ENCODE measurements at places on chromosomes 5 and 9.

- no peak for DNase-seq
Observed at GRCh38 chr5:34022121-34022705, 14.4 kb upstream of the AMACR start.

- no peak for DNase-seq
Observed at GRCh38 chr9:109037946-109038715, 24.8 kb upstream of the CTNNAL1 start.

DNA sequence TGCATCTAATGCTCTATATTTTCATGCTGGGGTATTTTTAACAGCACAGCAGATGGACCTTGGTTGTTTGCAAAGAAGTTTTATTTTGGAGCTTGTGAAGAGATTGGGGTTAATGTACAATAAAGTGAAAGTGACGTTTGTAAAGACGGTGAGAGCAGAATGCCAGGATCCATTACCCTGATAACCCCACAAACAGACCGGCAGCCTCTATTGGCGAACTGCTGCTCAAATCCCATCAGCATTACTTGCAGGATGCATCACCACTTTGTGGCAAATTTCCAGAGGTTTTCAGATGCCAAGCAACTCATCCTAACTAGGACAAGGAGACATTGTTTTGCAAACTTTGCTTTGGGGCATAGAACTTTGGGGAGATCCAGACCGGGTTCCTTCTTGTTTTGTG is 383.3 kb upstream of the ZNF462 start:
- no peak for DNase-seq

GRCh38 chr5:124783794-124784193 is 37.4 kb upstream of the ZNF608 start:
- no peak for DNase-seq

DNA sequence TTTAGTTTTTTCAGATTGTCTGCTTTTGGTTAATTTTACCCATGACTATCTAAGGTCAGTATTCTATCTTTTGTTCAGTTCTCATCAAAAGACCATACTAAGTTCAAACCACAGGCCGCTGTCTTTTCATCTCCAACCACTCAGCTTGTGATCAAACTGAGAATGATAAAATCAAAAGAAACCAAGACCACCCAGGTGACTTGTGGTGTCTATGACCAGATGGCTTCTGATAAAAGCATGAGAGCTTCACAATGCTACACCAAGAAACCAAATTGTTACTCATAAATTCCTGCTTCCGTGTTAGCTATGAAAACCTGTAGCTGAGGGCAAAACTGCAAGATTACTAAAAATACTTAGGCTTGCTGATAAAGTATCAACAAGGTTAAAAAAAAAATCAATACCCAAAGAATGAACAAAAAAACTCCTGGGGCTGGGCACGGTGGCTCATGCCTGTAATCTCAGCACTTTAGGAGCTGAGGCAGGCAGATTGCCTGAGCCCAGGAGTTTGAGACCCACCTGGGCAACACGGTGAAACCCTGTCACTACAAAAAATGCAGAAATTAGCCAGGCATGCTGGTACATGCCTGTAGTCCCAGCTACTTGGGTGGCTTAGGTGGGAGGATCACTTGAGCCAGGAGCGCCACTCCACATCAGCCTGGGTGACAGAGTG is 25.8 kb upstream of the GPX8 start:
- no peak for DNase-seq

- no peak for DNase-seq
Observed at GRCh38 chr9:110114086-110114858, 93.7 kb downstream of the C9orf152 start.

DNA sequence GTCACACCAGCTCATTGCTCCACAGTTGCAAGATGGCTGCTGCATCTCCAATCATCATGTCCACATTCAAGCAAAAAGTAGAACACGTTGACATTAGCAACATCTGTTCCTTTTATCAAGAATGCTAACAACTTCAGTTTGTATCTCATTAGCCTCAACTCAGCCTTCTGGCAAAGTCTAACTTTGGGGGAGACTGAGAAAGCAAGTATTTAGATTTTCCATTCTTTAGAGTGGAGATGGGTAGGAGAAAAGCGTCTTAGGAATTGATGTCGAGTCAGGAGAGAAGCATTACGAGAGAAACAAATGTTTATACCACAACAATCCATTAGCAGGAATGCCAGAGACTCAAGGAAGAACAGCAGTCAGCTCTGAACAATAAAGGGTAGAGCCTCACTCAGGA is 446.3 kb downstream of the ENC1 start:
- DNase-seq: no peak

DNA sequence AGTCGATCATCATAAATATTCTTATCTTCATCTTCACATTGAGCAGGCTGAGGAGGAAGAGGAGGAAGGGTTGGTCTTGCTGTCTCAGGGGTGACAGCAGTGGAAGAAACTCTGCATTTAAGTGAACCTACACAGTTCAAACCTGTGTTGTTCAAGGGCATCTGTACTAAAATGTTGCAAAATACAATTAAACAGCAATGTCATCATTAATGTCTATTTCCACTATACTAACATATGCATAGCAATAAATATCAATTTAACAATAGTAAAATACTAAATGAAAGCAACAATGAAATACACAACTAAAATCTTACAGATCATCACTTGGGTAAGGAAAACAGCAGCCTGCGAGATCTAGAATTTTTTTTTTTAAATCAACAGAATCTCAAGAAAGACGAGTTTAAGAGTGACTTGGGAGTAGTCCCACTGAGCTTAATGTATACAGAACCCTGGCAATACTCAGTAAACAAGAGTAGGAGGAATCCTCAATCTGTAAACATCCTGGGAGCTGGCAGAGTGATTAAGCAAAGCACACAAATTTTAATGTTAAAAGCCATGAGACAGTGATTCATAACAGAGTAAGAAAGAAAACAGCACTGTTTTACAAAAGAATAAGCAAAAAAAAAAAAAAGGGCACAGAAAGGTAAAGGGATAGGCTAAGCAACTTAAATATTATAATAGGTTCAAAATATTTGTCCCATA is 10.0 kb downstream of the HOMER1 start:
- DNase-seq: no peak

DNA sequence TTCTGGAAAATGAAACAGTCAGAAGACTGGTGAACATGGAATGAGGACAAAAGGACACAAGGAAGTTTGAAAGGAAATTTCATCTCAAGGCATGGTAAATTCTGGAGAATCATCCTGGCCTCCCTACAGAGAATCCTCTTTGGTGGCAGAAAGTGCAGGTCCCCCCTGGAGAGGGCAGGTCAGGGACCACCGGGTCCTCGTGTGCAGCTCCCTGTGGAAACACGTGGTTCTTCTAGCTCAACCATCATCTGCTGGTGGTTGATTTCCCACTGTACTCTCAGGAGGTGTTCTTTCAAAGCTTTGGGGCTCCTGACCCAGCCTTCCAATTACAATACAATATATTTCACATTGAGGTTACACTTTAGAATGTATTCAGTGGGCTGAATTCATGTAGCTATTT is 2.6 kb upstream of the GTF3C5 start:
- no peak for DNase-seq

- DNase-seq: peak; percentile 76
Observed at GRCh38 chr5:34838785-34839714, at the start of gene TTC23L. TTC23L (plus strand) TSS chr5:34839164; CDS start chr5:34840672, 1,508 bp downstream.

- no peak for DNase-seq
Observed at GRCh38 chr5:83924171-83924570, 203.5 kb upstream of the HAPLN1 start.

DNA sequence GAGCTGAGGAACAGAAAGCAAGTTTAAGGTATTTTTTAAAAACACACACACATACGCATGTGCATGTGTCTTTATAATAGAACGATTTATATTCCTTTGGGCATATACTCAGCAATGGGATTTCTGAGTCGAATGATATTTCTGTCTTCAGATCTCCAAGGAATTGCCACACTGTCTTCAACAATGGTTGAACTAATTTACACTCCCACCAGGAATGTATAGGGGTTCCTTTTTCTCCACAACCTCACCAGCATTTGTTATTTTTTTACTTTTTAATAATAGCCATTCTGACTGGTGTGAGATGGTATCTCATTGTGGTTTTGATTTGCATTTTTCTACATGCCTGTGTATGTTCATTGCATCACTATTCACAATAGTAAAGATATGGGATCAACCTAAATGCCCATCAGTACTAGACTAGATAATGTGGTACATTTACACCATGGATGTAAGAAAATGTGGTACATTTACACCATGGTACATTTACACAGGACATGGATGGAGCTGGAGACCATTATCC is 60.3 kb upstream of the MAP3K1 start:
- DNase-seq: no peak

DNA sequence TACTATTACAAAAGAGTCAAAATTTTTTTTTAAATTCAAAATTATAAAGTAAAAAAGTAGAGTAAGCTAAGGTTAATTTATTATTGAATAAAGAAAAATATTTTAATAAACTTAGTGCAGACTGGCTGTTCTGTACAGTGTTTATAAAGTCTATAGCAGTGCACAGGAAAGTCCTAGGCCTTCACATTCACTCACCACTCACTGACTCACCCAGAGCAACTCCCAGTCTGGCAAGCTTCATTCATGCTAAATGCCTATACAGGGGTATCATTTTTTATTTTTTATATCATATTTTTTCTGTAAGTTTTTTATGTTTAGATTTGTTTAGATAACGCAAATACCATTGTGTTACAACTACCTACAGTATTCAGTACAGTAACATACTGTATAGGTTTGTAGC is 700.7 kb upstream of the GRAMD2B start:
- DNase-seq: no peak

GRCh38 chr5:179802207-179802883 is 4.3 kb downstream of the MGAT4B start:
- DNase-seq: no peak

DNA sequence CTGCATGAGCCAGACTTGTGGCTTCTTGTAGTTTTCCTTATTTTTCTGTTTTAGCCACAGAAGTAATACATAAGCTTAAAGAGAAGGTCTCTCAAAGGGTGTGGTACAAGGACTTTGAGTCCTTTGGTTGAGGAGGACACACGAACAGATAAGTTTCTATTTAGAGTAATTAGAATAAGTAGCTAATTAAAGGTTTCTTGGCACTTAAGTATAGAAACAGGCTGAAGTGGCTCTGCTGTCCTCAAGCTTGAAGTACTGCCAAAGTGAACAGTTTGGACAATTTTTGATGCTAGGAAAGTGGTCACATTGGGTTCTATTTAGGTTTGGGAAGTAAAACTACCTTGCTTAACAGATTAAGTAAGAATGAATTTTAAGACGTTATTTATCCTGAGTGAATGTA is 278.3 kb upstream of the MPDZ start:
- no peak for DNase-seq

GRCh38 chr9:12916042-12916441 is 141.2 kb downstream of the LURAP1L start:
- no peak for DNase-seq

- DNase-seq: peak; percentile 75
Observed at GRCh38 chr5:154467655-154468354, 10.2 kb downstream of the HAND1 start.

- no peak for DNase-seq
Observed at GRCh38 chr5:66814146-66814991, 218.2 kb downstream of the MAST4 start.

DNA sequence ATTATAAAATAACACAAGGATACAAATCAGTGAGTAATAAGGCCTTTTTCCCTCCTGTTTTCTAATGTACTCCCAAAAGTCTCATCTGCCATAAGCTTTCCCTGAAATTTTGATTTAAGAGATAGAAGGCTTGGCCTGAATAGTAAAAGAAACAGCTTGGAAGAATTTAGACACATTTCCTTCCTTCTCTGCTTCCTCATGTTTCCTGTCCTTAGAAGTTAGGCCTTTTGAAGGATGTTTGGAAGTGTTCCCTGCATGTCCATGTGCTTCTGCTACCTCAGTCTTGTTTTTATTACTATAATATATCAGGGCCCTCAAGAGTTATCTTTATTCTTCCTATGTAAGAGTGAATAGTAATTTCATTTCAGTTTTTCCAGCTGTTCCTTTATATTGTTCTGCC is 242.7 kb downstream of the DEPDC1B start:
- DNase-seq: no peak

GRCh38 chr9:28024676-28025075 is 451.4 kb upstream of the C9orf72 start:
- no peak for DNase-seq

DNA sequence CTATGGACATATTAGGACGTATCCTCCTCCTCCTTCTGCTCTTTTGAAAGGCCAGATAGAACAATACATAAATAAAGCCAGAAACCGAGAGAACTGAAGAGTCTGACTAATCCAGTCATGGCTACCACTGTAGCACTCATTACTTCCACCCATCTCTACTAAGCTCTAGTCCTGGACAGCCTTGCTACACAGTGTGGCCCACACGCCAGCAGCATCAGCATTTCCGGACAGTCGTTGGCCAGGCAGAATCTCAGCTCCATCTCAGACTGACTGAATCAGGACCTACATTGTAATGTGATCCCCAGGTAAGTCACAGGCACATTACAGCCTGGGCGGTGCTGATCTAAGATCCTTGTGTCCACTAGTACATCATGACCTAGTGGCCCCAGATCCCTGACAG is 182.9 kb downstream of the DRD1 start:
- no peak for DNase-seq

GRCh38 chr5:179263391-179264052 is 81.7 kb downstream of the ADAMTS2 start:
- no peak for DNase-seq

GRCh38 chr5:159340511-159340910 is 10.2 kb upstream of the IL12B start:
- no peak for DNase-seq

DNA sequence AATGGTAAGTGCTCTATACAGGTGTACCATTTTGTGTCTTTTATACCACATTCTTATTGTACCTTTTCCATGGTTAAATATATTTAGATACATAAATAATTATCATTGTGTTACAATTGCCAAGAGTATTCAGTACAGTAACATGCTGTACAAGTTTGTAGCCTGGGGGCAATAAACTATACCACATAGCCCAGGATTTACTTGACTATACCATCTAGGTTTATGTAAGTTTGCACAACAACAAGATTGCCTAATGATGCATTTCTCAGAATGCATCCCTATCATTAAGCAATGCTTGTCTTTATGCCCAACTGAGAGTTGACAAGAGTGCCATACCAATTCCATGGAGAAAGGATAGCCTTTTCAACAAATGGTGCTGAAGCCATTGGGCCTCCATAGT is 136.7 kb upstream of the PJA2 start:
- DNase-seq: no peak

- no peak for DNase-seq
Observed at GRCh38 chr9:20227166-20227874, 395.0 kb downstream of the MLLT3 start.

DNA sequence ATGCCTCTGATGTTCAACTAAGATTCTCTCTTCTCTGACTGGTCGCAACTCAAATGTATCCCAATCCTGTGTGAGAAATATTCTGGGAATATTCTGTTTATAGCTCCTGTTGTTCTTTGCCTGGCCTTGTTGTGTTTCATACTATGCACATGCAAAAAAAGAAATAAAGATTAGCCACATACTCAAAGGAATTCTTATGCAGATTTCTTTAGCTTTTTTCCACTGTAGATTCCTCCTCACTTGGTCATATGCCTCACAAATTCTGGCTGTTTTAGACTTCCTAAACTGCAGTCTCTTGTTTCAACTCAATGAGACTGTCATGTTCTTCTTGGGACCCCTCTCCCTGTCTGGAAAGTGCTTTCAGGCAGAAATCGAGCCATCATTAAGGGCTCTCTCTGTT is 217.5 kb upstream of the SH3GL2 start:
- no peak for DNase-seq

All from activated CD8-positive, alpha-beta memory T cell treated with anti-CD3 and anti-CD28 coated beads for 48 hours (primary cell).